ENCODE measurements at places on chromosomes 2 and 18.

DNA sequence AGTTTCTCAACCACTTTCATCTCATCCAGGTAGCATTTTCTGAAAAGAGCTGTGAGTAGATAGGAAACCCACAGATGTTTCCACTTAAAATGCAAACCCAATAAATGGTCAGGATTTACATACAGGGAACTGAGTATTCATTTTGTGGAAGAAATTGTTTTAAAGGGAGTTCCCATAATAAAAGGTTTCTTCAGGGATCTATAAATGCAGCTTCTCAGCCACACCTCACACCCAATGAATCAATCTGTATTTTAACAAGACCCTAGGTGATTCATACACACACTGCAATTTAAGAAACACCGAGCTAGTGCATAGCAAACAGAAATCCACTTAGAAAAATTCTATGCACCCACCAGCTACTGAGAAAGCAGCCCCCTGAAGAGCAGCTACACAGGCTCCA lies 140.1 kb upstream of the ACAA2 start:
- no peak for DNase-seq

DNA sequence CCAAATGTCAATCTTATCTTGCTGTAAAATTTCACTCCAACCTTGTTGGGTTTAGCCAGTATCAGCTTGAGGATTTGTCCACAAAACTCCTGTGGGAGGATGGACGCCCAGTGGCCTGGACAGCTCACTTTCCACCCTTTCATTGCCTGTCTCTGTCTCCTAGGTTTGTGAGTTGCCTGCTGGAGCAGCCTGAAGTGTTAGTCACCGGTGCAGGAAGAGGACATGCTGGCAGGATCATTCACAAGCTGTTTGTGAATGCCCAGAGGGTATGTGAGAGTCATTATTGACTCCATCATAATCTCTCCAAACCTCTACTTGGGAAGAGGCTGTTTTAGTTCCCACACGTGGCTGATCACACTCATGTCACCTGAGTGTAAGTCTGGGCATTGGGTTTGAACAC lies 112.3 kb downstream of the RAB3GAP1 start:
- DNase-seq = peak; percentile 73

GRCh38 chr2:71936076-71937030 lies 211.3 kb downstream of the CYP26B1 start:
- no peak for DNase-seq

GRCh38 chr18:28177828-28178635 lies 1.1 kb upstream of the CDH2 start:
- peak; percentile 65 for DNase-seq

DNA sequence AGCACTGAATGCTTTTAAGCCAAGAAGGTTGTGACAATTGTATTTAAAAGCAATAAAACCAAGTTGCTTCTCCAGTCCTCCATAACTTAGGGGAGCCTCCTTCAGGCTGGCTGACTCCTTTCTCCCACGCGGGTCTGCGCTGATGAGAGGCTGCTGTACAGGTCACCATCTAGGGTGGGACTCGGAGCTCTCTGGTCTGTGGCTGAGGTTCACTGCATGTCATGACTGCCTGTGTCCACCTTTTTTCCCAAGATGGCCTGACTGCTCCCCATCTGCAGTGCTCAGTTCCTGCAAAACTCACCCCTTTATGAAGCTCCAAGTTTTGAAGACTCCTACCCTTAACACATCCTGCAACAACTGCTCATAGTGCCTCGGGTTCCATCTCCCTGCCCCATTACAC lies 194.4 kb downstream of the AFF3 start:
- no peak for DNase-seq

GRCh38 chr2:179349670-179350303 lies 85.2 kb upstream of the SESTD1 start:
- no peak for DNase-seq

DNA sequence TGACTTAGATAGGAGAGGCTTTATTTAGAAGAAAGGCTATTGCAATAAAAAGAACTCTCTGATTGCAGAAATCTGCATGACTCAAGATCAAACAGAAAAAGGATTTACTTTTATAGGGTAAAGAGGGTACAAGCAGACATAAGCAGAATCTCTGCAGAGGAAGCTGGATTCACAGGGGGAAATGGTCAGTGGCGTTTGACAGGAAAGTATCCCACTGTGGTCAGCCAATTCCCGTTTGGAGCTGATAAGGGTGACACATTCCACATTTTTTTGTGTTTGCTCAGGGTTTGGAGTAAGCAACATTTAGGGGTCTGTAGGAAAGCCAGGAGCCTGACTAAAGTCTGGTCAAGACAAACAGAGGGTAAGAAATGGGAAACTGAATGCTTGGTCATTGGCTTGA lies 23.9 kb upstream of the SCYGR5 start:
- no peak for DNase-seq

DNA sequence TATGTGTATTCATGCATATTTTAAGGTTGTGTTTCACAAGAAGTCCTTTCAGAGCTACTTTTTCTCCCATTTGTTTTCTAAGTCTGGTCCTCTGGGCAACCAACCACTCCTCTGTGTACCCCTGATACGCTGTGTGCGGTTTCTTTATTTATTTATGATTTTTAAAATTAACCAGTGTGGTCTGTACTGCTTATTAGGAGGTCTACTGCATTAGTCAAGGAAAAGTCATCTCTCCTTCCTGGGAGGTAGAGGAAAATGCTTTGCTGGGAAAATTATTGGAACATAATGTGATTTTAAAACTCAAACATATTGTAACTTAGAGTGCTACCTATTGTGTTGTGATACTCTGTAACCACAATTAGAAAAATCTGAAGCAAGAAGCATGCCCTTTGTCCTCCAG lies 1404.3 kb downstream of the SUCLG1 start:
- DNase-seq = no peak

DNA sequence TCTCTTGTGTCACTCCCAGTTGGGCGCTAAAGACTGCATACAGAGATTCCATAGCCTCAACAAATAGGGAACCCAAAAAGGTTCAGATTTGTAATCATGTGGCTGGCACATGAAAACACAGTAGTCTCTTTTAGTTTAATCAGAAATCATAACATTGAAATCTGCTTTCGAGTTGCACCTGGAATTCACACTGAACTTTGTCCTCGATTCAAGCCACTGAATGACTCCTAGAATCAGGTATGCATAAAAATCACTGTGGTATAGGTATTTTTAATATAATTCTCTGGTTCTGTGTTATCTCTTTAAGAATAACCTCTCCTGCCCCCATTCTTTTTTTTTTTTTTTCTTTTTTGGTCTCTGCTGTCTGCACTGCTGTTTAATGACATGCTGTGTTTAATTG lies 150.2 kb downstream of the KCNH7 start:
- no peak for DNase-seq

GRCh38 chr2:69578198-69578540 lies 65.4 kb downstream of the AAK1 start:
- no peak for DNase-seq

GRCh38 chr2:70039366-70039765 lies 47.9 kb upstream of the PCBP1 start:
- DNase-seq = no peak

DNA sequence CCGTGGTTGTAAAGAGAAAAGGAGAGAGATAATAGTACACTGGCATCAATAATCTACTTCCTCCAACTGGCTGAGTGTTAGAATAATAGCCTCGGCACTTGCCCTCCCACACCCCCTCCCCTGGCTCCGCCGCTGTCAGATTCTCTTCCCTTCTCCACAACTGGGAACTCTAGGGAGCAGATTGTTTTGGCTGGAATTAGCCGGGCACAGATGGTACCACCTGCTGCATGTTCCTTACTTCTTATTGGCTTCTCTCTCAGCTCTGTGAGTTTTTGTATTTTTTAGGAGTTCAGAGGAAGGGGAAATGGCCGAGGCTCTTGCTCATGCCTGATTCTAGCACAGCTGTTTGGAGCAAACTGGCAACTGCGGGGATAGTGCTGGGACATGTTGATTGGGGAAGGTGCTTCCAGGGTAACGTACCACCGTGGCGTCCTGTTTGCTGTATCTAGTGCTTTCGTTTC lies 140.0 kb downstream of the ZEB2 start:
- DNase-seq = no peak

- DNase-seq = no peak
Observed at GRCh38 chr2:107529146-107529545, 297.5 kb upstream of the RGPD4 start.

DNA sequence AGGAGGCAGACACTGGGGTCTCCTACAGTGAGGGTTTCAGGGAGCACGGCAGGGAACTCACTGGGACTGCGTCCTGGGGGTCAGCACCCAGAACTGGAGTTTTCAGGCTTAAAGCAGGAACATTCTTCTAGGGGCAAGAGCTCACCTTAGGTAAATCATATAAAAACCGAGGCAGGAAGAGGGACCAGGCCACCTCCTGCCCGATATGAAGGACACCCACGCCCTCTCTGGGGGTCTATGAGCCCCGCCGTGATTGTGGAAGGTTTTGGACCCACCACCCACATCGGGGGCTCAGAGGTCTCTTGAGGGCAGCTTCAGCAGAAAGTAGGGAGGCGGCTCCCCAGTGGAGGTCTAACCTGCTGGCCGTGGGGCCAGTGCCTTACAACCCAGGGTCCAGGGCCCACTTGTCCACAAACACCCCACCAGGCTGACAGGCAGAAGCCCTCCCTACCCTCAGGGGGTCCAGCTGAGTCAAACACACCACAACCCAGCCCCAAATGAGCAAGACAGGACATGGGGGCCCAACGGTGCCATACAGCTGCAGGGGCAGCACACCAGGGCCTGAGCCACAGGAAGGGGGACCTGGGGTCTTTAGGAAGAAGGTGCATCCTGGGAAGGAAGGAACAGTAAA lies 25.3 kb downstream of the CROCC2 start:
- DNase-seq = no peak

GRCh38 chr2:165070076-165070475 lies 114.8 kb upstream of the SLC38A11 start:
- no peak for DNase-seq

GRCh38 chr2:149894760-149895159 lies 307.2 kb upstream of the MMADHC start:
- DNase-seq = peak; percentile 30

DNA sequence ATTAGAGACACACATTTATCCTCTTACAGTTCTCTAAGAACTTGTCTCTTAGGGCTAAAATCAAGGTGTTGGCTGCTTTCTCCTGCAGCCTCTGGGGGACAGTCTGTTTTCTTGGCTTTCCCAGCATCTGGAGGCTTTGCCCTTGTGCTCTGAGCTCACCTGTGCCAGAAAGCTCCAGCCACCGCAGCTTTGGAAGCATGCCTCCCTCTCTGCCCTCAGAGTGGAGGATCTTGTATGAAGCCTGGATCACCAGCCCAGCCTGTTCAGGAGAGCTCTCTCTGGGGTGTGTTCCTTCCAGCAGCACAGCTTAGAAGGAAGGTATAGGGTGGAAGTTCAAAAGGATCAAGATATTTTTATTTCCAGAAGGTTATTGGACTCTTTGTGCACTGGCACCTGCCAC lies 53.1 kb upstream of the TPO start:
- DNase-seq = no peak

DNA sequence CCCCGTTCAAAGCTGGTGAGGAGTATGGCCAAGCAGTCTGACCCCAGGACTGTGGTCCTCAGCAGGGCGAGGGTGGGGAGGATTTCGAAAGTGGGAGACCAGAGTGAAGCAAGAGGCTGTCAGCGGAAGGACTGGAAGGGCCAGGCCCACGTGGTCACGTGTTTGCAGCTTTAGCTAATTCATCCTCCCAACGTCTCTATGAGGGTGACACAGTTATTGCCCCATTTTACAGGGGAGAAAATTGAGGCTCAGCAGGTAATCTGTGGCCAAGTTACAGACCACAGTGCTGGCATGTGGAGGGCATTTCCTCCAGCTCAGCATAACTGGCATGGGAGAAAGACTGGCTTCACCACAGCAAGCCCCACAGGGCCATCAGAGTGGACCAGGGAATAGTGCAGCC lies 45.4 kb upstream of the LTBP1 start:
- DNase-seq = no peak

DNA sequence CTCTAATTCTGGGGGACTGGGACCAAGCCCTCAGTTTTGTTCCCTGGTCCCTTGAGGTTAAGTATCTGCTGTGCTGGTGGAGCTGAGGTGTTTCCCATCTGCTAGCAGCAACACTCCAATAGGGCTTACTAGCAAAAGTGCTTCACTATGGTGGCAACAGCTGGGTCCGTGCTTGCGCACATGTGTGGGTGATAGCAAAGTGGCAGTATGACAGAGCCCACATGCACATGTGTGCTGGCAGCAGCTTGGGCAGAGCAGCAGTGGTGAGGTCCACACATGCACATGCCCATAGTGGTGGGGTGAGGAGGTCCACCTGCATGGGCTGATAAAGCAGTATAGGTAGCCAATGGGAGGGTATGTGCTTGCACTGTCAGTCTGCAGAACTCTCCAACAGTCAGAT lies 1723.7 kb downstream of the SUCLG1 start:
- DNase-seq = no peak

DNA sequence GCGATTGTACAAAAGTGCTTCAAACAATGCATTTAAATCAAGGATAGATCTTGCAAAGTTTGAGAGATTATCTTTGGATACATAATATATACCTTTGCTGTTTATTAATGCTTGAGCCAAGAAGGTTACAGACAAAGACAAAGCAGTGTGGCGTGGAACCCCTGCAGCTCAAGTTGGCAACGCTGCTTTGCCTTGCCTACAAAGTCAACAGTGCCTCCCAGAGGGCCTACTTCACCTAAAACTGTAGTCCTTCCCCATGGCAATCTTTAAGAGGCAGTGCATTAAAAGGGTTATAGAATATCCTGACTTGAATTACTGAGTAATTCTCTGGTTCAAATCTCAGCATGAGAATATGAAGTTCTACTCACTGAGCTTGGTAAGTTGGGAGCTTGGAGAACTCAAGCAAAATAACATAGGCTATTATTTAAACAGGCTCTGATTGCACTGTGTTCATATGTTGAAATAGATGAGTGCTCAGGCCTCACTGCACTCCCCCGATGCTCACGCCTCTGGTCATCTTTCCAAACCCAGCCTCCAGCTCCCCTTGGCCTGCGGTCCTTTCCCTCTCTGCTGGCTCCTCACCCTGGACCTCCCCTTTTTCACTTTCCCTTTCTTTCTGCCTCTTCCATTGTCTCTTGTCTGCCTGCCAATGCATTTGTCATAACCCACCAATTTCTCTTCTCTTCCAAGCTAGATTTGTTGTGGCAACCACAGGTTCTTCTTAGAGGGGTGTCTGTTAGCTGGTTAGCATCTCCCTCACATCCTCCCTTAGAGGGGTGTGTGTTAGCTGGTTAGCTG lies 96.5 kb downstream of the MYT1L start:
- no peak for DNase-seq

DNA sequence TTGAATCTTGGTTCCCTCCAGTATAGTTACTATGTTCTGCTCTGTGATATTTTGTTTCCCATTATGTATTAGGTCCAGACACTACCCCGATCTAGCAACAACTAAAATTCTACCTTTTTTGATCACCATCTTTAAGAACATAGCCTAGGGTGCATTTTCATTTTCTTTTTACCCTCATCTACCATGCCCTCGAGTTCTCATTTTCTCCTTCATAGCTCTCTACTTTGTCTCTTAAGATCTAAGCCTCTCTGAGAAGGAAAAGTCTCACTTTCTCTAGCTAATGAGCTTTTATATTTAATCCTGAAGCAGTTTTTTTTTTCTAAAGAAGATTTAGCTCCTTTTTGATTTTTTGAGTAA lies 1089.4 kb upstream of the SLC39A10 start:
- no peak for DNase-seq

- DNase-seq = no peak
Observed at GRCh38 chr2:86360776-86361175, 23.4 kb upstream of the REEP1 start.
